ENCODE measurements at places on chromosomes 3 and 15.

- H3K27ac ChIP-seq: no peak overlapping the region
- DNase-seq: no peak
- H3K4me3 ChIP-seq: no peak overlapping the region
Observed at GRCh38 chr3:183862610-183863009, 22.1 kb downstream of the PARL start.

DNA sequence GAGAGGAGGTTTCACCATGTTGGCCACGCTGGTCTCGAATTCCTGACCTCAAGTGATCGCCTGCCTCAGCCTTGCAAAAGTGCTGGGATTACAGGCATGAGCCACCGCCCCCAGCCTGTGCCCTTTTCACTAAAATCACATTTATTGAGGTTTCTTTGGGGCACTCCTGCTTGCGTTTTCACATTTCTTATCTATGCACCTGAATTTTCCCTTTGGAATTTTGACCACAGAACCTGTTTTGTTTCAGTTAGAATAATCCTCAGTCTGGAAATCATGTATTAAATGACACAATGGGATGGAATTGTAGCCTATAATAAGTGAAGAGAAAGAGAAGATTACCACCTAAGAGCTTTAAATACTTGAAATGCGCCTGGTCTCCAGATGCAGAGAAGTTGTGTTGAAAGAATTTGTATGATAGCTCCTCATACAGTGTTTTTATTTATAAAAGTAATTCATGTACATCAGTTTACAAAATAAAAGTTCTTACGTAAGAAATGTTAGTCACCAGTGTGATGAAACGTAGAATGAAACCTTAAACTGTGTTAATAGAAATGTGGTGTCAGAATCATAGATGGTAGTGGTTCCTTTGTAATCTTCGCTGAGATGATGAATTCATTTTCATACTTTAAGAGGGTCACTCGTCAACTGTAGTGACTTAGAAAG, 107.0 kb downstream of the TCF12 start:
- no peaks in the 10 kb centered on the region for H3K27me3 ChIP-seq
- H3K27ac ChIP-seq: no peak overlapping the region
- no peak for DNase-seq
- H3K4me1 ChIP-seq: peaks cover 54% of the 10 kb centered on the region

DNA sequence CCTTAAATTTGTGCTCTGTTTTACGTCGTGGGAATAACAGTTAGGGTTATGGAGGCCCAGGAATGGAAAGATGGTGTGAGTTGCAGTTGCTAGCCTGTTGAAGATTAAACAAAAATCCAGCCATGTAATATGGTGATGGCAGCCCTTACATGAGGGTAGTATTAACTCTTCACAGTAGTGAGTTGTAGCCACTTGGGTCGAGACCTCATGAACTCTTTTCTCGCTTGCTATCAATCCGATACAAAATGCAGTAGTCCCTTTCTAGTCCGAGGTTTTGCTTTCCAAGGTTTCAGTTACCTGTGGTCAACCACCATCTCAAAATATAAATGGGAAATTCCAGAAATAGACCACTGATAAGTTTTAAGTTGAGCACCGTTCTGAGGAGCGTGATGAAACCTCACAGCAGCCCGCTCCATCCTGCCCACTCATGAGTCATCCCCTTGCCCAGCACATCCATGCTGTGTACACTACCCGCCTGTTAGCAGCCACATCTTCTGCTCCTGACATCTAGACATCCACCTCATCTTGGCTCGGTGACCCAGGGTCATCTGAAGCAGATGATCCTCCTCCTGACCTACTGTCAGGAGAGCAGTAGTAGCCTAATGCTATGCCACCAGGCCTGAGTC, 177.9 kb downstream of the CDIN1 start:
- no peak for DNase-seq
- H3K4me3 ChIP-seq: no peak overlapping the region
- no peak overlapping the region for H3K27ac ChIP-seq
- H3K36me3 ChIP-seq: peaks cover 1% of the 10 kb centered on the region

- no peak for DNase-seq
- H3K27ac ChIP-seq: no peak overlapping the region
- no peaks in the 10 kb centered on the region for H3K36me3 ChIP-seq
- no peaks in the 10 kb centered on the region for H3K27me3 ChIP-seq
- no peaks in the 10 kb centered on the region for H3K4me1 ChIP-seq
Observed at GRCh38 chr3:168951884-168952283, 711.6 kb downstream of the MECOM start.

- no peak overlapping the region for H3K4me3 ChIP-seq
- DNase-seq: no peak
- peaks cover 1% of the 10 kb centered on the region for H3K36me3 ChIP-seq
- H3K27me3 ChIP-seq: peaks cover 17% of the 10 kb centered on the region
Observed at GRCh38 chr3:123488645-123489347, 39.9 kb upstream of the ADCY5 start.
